ENCODE measurements at places on chromosomes 16 and 17.

DNA sequence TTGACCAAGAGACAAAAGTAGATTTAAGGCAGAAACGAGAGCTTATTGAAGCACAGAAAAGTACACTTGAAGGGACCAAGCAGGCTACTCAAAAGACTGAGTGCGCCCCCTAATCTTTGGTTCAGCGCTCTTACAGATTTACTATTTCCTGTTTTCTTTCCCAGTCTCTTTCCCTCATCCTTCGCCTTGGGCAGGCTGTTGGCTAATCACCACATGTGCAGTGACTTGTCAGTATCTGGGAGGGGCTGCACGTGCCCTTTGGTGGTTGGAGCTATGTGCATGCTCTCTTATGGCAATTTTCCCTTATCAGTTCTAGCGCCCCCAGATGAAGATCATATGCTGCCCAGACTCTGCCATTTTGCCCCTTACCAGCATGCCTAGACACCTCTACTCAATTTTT is 35.4 kb upstream of the SHISA6 start:
- no peak for DNase-seq

DNA sequence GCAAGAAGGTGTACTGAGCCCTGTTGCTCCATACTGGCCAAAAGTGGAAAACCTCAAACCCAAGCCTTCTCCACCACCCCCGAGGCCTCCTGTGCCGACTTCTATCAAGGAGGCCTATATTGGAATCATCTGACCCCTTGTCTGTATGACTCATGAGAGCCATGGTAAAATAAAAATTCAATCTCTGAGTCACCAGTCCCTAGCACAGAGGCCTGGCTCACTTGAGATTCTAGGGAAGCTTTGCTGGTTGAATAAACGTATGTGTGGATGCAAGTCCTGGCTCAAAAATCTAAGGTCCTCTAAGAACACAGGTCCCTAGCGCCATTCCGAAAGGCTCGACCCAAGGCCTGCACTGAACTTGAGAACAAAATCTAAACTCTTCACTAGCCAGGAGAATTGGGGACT is 15.0 kb downstream of the NSMCE1 start:
- DNase-seq = no peak

GRCh38 chr17:77409282-77410161 is 268.8 kb downstream of the SEC14L1 start:
- DNase-seq = no peak

- no peak for DNase-seq
Measured at GRCh38 chr17:35542990-35543389, 5.5 kb upstream of the SLFN12L start.

DNA sequence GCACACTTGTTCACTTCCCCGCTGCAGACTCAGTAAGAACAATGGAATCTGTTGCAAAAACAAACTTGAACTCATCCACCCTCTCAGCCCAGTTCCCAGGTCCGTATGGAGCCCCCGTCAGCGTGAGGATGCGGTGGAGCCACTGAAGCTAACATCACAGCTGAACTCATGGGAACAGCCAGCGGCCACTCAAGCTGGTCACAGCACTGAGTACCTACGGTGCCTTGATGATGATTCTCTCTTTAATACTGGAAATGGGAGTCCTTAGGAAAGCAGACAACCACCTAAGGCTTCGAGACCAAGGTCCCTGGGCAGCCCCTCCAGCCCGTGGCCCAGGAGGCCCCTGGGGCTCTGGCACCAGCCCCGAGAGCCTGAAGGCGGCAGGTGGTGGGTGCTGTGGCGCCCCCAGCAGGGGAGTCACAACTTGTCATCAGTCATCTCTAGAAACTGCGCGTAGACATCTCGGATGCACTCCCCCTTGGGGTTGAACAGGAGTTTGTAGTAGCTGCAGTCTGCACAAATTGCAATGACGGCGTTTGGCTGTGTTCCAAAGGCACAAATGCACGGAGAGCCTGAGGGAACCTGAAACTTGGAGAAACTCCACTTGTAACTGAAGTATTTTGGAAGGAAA is 31.0 kb upstream of the RHOT1 start:
- peak; percentile 15 for DNase-seq

DNA sequence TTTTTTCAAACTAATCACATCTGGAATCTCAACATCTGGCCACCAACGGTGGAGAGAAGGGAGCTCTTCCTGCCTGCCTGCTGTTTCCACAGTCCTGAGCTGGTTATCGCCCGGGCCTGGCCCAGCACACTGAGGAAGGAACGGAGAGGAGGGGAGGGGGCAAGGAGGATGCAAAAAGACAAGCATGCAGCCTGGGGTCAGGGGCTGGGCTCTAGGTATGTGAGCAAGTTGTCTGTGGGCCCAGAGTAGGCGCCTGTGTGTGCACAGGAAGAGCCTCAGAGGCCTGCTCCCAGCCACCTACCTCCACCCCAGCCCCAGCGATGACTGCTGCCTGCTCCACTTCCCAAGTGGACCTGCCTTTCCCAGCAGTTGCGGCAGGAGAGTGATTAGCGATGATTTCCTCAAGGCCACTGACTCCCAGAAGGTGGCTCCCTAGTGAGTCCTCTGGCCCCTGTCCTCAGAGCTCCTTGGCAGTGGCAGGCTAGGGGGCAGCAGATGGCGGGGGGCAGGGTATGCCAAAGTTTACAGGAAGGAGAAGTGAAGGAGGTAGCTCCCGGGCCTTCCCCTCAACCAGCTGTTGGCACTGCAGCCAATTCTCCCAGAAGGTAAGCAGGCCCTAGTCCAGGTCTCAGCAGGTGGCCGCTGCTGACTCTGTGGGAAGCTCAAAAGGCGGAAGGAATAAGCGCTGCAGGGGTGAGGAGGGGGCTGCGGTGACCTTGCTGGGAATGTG is 27.0 kb upstream of the RASD1 start:
- DNase-seq = no peak

GRCh38 chr17:42798383-42799380 is at the start of the genes CNTD1 and COA3:
CNTD1 (plus strand) TSS chr17:42798861; CDS start chr17:42799068, 207 bp downstream.
COA3 (minus strand) TSS chr17:42798704; CDS start chr17:42798681, 23 bp downstream.
- peak; percentile 60 for DNase-seq

- no peak for DNase-seq
Measured at GRCh38 chr17:28527859-28528258, 21.7 kb downstream of the FOXN1 start.

DNA sequence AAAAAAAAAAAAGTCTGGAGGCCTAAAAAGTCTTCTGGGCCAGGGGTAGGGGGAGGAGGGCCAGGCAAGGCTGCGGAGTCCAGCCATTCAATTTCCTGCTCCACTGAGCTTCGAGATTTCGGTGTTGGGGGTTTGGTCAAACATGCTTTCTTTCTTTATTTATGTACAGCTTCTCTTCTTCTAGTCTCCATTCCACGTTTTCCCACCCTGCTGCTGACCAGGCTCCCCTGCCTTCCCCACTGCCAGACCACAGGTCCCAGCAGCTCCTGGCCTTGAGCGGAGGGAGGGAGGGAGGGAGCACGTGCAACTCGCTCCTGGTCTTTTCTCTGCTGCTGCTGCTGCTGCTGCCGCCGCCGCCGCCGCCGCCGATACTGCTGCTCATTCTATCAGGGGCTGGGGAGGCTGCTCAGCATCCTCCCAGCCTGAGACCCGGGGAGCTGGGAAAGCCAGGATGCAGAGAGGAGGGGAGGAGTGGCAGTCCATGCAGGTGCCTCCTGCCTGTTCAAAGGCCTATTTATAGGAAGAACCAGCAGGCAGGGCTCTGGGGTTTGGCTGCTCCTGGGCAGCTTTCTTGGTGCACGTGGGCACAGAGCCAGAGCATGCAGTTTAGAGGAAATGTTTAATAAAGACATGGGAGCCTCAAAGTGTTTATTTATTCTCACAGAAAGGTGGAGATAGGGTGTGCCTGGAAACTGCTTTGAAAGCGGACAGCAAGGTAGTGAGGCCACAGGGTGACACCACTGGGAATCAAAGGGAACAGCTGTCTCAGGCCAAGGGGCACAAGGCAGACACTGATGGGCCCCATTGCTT is 23.4 kb upstream of the ZFHX3 start:
- no peak for DNase-seq

- no peak for DNase-seq
Measured at GRCh38 chr16:10332241-10332640, 53.6 kb upstream of the ATF7IP2 start.
